Activated CD8-positive, alpha-beta memory T cell treated with anti-CD3 and anti-CD28 coated beads for 24 hours (primary cell): ENCODE measurements at places on chromosomes 5 and 9.

- DNase-seq, result no peak
These were observed 990.2 kb downstream of the CDH12 start for GRCh38 chr5:21862986-21863385.

GRCh38 chr9:91902475-91903125 is 47.4 kb downstream of the ROR2 start:
- DNase-seq, result no peak

- no peak for DNase-seq
These were observed 14.7 kb upstream of the ADAMTS19 start for GRCh38 chr5:129445379-129445778.

DNA sequence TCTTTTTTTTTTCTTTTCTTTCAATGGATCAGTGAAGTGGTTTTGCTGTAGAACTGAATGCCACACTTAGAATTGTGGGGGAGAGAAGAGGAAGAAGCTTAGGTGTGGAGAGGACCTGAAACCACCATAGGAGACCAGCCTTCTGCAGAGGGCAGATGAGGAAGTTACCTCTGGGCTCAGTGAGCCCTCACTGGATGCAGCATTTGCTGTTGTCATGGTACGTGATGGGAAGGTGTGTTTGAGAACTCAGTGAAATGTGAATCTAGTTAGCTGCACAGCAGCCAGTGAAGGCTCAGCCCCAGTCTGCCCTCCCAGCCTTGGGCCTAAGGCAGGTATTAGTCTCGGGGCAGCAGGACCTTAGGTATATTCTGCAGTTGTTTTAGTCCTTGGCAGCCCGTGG is 17.5 kb downstream of the CYFIP2 start:
- no peak for DNase-seq

GRCh38 chr9:116986015-116986414 is 298.9 kb downstream of the TRIM32 start:
- DNase-seq, result no peak

- no peak for DNase-seq
These were observed 46.8 kb downstream of the CYSTM1 start for GRCh38 chr5:140221697-140222223.

DNA sequence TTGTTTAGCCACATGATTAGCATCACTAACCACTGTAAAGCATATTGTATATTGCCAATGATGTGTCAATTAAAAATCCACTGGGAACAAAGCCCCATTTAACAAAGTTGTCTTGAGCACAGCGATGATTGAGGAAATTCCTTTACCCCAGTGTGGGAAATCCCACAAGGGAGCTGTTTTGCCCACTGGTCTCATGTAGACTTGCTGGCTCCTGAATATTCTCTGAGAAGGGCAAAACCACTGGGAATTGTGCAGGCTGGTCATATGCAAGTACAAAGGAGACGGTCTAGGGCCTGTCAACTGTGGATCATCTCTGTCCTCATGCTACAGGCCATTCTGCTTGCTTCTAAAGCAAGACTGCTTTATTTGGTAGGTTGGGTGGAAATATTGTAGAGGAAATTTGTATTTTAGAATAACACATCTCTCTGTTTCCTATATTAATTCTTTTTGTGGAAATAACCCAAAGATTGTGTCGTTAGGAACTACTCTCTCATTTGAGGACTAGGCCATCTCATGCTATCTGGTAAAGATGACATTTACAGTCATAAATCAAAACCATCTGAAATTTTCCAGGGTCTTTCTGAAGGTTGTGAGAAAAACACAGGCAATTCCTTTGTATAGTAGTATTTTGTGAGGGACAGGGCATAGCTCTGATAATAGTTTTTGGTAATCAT is 60.2 kb downstream of the PARP8 start:
- no peak for DNase-seq

DNA sequence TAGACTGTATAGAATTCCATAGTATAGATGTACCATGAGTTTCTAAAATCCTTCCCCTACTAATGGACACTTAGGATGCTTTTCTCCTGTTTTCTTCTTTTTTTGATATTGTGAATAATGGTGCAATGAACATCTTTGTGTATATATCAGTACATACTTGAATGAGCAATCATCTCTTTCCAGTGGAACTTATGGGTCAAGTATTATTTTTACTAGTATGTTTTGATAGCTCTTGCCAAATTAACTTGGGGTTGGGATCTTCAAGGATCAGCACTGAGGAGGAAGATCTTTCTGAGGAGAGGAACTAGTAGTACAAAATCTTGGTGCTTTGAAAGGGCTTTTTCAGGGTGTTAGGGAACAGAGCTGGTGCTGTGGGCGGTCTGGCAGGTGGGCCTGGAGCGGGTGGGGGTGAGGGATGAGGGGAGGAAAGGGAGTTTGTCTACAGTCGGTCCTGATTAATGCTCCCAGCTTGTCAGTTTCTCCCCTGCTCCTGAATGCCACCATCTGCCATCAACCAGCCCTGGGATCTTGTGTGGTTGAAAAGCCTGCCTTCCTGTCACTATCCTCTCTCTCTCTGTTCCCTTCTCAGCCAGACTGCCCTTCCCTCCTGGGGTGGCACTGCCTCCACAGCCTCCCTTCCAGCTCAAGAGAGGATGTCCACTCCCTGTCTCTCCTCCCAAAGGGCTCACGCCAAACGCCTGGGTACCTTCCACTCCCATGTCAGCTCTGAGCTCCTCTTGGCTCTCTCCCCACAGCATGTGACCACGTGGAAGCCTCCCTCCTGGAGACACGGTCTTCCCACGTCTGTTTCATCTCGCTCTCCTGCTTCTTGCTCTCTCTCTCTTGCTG is 185.9 kb downstream of the DAB2IP start:
- DNase-seq, result no peak

DNA sequence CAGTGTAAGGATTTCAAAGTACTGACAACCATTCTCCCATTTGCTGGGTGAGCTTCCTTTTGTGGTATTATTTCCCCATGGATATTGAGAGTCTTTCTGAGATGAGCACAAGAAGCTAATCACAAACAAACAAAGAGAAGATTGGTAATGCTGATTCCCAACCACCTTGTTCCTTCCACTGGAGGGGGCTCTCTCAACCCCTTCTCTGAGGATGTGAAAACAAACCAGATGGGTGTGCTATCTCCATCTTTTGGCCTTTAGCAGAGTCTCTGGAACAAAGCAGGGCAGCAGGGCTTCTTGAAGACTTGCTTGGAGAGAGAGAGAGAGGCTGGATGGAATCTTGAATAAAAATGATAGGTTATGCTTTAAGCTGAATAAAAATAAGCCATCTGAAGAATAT is 576.7 kb upstream of the ZNF462 start:
- no peak for DNase-seq

DNA sequence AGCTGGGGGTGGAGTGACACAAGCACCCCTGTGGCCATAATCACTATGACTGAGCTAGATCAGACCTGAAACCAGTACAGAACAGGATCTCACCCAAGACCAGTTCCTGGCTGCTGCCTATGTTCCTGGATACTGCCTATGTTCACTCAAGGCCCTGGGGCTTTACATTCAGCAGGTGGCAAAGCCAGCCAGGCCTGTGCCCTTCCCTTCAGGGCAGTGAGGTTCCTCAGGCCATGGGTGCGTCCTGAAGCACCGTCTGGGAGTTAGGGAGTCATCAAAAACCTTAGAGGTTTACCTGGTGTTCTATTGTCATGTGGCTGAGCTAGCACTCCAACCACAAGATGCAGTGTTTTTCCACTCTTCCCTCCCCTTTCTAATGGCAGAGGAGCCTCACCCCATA is 419.8 kb downstream of the TMEM232 start:
- DNase-seq, result no peak

DNA sequence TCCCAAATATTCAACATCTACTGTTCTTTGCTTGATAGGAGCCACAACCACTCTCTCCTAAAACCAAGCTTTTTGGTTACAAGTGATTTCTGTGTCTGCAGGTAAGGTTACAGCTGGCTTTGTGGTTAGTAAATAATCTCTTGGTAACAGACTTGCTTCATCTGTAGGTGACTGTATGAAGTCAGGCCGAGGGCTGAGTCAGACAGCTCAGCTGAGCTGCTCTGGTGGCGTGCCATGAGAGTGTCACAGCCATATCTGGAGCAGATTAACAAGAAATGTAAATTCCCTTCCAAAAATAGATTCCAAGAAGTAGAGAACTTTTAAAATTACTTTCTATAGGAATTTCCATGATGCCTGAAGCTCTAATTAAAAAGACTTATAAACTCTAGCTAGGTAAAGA is 23.7 kb upstream of the TAS2R1 start:
- DNase-seq, result no peak

DNA sequence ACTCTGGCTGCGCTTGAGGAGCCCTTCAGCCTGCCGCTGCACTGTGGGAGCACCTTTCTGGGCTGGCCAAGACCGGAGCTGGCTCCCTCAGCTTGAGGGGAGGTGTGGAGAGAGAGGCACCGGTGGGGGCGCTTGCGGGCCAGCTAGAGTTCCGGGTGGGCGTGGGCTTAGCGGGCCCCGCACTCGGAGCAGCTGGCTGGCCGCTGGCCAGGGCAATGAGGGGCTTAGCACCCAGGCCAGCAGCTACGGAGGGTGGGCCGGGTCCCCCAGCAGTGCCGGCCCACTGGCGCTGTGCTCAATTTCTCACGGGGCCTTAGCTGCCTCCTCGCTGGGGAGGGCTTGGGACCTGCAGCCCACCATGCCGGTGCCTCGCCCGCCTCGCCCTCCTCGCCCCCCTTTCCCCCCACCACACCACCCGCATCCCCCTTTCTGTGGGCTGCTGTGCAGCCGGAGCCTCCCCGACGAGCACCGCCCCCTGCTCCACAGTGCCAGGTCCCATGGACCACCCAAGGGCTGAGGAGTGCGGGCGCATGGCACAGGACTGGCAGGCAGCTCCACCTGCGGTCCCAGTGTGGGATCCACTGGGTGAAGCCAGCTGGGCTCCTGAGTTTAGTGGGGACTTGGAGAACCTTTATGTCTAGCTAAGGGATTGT is 954.5 kb downstream of the DTWD2 start:
- no peak for DNase-seq

- DNase-seq, result peak; percentile 85
These were observed at the start of gene UAP1L1 for GRCh38 chr9:137077010-137077747. Gene UAP1L1, plus strand, starts transcription at chr9:137077517. Its CDS starts 16 bp downstream, at chr9:137077533.

DNA sequence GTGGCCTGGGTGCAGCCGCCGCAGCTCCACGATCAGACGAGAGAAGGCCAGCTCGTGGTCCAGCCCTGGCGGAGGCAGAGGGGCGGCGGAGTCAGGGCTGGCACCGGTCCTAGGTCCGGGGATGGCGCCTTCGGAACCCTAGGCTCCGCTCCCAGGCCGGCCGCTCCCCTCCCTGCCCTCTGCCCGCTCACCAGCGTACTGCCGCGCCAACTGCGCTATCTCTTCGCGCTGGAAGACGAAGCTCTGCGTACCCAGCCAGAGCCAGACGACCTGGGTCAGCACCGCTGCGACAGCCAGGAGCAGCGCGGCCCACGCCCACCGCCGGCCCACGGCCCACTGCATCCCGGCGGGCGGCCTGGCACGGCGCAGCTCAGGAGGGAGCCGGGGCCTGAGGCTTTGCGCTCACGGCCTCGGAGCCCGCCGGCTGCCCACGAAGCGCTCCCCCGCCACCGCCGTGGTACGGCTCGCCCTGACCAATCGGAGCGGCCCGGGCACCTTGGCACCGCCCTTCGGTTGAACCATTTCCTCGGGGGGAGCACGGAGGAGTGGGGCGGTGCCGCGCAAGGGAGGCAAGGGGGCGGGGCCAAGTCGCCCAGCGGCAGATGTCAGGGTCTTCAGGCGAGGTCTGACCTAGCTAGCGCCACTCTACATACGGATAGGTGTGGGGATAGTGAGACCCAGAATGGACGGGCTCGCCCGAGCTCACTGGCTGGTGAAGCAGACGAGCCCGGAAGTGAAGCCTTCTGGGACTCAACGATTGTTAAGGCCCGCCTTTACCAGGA is at the start of gene SIGMAR1:
TSS of gene SIGMAR1 (minus strand) at position 432 of the 782 bp plus-strand sequence. CDS start at position 342, 90 bp downstream.
- DNase-seq, result peak; percentile 98

- DNase-seq, result no peak
These were observed 643.9 kb upstream of the ZNF608 start for GRCh38 chr5:125390326-125390725.

- DNase-seq, result no peak
These were observed 97.0 kb downstream of the GHR start for GRCh38 chr5:42520203-42520602.
